ENCODE measurements at places on chromosomes 6 and 20.

DNA sequence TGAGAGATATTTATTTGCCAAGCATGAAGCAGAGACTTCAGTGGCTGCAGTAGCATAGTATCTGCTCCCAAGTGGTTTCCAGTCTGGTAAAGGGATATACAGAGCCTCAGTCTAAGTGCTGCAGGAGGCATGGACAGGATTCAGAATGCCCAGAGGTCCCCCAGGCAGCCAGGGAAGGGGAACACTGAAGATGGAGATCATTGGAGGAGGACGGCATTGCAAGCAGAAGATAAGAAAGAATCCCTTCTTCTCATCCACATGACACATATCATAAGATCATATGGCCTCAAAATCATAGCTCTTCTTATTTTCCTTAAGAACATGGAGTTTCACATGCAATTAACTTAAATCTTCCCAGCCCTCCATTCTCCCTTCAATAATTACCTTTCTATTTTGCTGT, 136.1 kb downstream of the KCNQ5 start:
- no peak for DNase-seq

- no peak for DNase-seq
Measured at GRCh38 chr20:60395991-60396390, 437.8 kb downstream of the CDH26 start.

DNA sequence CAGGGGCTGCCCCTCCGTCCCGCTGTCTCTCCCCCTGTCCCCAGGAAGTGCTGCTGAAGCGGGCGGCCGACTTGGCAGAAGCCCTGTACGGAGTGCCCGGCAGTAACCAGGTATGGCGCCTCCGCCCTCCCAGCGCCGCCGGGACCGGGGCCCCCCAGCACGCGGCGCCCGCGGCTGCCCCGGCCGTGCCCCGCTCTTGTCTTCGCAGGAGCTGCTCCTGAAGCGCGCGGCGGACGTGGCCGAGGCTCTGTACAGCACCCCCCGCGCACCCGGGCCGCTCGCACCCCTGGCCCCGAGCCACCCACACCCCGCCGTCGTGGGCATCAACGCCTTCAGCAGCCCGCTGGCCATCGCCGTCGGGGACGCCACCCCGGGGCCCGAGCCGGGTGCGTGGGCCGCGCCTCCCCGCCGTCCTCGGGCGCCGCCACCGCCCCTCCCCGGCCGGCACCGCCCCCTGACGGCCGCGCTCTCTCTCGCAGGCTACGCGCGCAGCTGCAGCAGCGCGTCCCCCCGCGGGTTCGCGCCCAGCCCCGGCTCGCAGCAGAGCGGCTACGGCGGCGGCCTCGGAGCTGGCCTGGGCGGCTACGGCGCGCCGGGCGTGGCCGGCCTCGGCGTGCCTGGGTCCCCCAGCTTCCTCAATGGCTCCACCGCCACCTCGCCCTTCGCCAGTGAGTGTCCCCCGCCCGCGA, 48.4 kb downstream of the CPXM1 start:
- DNase-seq, result no peak

DNA sequence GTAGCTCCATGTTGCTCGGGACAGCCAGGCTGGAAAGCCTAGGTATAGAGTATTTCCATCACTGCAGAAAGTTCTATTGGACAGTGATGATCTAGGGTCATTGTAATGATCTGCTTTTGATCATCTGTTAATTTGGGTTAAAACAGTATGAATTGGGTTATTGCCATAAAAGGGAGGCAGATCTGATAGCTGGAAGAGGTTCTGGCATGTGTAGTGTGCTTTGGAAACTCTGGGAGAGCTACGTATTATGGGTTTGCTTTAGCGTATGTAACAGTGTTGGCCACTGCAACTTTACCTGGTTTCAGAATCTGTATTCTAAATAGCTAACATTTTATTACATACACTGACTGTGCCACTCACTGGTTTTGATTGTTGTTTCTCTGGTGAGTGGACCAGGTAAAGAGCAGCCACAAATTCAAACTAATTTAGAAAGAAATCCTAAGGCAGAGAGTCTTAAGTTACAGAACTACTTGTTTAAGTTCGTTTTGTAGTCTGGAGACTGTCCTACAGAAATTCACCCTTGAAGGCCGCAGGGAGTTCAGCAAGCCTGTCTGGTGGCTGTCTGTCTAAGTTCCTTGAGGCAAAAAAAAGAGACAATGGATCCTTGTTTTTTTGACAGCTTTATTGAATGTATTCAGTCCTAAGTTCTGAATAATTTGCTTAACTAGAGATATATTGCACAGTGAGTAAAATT, 300.3 kb downstream of the PRL start:
- no peak for DNase-seq

DNA sequence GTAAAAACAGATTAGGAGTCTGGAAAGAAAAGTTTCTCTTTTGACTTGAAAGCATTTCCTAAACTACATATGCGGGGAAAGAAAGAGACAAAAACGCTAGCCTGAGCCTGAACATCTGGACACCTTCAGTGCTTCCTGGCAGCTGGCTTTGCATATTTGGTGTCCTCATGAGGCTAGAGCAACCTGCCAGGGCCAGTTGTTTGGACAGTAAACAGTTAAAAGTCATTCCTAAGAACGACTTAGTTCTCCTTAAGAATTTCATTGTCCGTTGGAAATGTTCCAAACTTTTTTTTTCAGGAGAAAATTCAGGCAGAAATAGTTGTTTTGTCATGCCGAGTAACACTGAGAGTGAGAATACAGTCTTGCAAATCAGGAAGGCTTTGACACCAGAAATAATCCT, 199.8 kb downstream of the SMOC2 start:
- no peak for DNase-seq

- DNase-seq, result no peak
Measured at GRCh38 chr6:148868314-148868713, 121.5 kb downstream of the UST start.

GRCh38 chr6:54587277-54587676, 259.3 kb upstream of the FAM83B start:
- no peak for DNase-seq

DNA sequence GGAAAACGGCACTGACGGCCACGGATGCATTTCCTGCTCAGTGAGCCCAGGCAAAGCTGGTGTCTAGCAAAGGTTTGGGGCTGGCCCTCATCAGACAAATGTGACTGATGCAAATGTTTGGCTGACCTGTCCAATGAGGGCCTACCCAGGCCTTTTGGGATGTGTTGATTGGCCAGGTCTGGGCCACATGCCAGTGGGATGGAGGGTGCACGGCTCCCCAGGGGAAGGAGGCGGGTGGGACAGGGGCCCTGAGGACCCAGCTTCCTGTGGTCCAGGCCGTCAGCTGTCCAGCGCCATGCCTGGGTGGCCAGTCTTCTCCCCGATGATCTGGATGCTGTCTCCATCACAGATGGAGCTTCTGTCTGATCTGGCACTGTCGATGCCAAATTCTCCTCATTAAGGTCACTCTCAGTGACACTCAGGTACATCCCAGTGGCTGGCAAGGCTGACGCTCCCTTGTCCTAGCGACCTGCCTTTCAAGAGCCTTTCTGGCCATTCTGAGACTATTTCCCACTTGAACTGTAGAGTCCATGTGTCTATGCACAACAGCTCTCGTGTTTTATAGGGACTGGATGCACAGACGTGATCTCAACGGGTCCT, 43.0 kb downstream of the NTSR1 start:
- DNase-seq, result no peak

GRCh38 chr6:139695361-139695760, 320.9 kb upstream of the CITED2 start:
- no peak for DNase-seq

DNA sequence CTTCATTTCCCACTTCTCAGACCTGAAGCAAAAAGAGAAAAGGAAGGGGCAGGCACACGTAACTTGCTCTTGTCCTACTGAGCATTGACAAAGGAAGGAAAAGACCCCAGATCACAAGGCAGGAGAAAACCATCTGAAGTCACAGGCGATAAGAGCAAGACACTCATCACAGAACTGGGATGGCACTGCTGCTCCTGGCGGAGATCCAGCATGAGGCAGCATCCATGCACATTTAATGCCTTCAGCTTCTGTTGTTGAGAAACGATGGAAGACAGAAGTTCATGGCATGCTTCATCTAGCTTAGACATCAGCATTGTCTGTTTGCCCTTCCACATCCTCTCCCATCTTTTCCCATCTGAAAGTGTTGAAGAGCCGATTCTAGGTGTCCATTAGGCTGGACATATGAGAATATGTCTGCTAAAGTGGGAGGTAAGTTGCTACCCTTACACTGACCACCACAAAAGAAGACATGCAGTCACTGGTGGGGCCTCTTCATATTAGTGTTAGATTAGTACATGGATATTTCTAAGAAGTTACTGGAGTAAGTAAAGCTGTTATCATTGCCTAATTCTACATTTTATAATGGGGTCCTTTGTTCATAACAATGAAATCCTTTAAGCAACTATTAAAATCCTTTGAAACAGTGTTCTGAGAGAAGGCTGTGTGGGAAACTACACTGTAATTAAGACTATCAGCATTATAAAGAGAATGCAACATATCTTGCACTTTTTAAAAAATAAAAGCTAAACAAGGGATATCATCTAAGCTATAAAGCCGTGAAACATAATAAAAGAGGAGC, 618.5 kb downstream of the C6orf118 start:
- no peak for DNase-seq

DNA sequence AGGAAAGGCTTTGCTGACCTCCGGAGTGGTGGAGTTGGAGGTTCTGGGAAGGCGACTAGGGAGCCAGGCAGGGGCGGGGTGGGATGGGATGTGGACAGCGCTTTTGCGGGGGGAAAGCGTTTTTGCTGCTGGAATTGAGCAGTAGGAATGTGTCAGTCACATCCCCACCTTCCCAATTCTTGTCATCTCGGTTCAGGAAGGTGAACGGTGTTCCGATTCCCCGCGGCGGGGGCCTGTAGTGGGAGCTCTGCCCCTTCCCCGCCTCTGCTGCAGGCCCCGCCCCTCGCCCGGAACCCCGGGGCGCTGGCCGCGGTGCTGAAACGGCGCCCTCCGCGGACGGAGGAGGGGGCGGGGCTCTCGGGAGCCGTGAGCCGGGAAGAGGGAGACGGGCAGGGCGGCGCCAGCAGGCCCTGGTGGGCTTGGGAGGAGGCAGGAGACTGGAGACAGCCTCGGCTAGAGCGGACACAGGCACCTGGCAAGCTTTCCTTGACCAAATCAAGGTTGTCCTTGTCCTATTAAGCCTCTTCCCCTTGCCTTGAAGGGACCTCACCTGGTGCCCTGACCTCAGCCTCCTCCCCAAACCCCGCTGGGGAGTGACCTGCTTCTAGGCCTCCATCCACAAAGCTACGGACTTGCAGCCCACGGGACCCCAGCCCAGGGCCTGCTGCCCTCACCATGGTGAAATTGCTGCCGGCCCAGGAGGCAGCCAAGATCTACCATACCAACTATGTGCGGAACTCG, at the start of gene LHFPL5:
TSS of gene LHFPL5 (plus strand) at position 357 of the 741 bp plus-strand sequence. CDS start at position 676, 319 bp downstream.
- DNase-seq, result no peak

DNA sequence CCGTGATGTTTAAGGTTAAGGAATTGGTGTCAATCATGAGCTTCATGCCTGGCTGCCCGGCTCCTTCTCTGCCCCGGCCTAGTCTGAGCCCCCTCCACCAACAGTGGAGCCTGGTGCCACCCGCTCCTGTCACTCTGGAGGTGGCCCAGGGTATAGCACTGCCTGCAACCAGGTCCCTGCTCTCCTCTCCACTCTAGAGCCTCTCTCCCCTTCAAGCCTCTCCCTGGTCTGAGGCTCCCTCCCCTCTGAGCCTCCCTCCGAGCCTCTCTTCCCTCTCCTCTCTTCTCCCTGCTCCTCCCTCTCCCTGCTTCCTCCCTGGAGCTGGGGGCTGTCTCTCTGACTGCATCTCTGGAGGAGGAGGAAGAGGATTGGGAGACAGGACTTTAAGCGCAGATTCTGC, 31.3 kb upstream of the MRGBP start:
- DNase-seq, result no peak

- DNase-seq, result no peak
Measured at GRCh38 chr6:99711925-99712324, 105.3 kb downstream of the PRDM13 start.

DNA sequence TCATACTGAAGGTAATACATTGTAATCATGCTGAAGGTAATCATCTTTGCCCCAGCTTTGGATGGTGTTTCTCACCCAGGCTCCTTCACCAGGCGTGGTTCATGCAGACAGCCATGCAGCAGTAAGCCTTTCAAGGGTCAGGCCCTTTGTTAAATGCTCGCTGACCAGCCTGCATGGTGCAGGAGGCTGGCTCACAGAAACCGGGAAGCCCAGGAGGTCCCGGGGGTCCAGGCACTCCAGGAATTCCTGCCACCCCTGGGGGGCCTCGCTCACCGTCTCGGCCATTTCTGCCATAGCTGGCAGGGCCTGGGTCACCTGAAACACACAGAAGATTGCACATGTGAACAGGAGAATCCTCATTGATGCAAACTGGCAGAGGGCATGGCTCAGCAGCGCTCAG, 86.1 kb downstream of the COL9A1 start:
- DNase-seq, result no peak

DNA sequence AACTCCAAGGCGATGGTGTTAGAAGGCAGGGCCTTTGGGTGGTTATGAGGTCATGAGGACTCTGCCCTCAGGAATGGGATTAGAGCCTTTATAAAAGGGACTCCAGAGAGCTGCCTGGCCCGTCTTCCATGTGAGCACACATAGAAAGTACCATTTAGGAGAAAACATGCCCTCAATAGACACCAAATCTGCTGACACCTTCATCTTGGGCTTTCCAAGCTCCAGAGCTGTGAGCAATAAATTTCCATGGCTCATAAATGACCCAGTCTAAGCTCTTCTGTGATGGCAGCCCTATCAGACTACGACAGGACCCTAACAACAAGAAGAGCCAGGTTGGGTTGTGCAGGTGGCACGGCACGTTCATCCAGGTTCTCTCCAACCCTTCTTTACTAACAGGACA, 189.5 kb downstream of the CDH4 start:
- DNase-seq, result no peak

DNA sequence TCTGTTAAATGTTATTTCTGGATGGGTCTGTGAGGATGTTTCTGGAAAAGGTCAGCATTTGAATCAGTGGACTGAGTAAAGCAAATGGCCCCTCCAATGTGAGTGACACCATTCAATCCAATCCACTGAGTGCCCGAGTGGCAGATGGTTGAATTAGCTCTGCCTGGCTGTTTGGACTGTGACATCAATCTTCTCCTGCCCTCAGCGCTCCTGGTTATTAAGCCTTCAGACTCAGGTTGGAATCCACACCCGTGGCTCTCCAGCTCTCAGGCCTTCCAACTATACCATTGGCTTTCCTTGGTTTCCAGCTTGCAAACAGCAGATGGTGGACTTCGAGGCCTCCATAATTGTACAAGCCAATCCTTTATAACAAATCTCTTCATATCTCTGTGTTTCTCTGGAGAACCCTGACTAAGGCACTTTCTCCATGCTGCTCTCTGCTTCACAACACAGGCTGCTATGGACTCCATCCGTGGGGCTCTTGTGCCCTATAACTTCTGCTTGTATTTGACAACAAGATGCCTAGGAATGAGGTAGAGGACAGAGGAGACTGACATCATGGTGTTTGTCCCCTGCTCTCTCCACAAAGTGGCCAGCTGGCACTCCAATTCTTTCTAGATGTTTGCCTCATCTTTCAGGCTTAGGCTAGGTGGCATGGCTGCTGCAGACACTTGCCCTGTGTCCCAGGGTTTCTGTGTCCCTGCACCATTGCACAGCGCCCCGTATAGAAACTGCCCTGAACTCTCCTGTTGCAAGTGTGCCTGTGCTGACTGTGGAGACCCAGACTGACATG, 4.8 kb upstream of the CSTL1 start:
- no peak for DNase-seq

GRCh38 chr6:3875486-3875885, 26.3 kb downstream of the FAM50B start:
- DNase-seq, result no peak
